ENCODE measurements at places on chromosomes 2 and 18.

GRCh38 chr2:126952216-126952615 is 53.5 kb downstream of the TEX51 start:
- DNase-seq: no peak

GRCh38 chr2:44100351-44100750 is 68.3 kb upstream of the PPM1B start:
- no peak for DNase-seq

- no peak for DNase-seq
Observed at GRCh38 chr18:45227001-45227742, 388.1 kb upstream of the SLC14A2 start.

DNA sequence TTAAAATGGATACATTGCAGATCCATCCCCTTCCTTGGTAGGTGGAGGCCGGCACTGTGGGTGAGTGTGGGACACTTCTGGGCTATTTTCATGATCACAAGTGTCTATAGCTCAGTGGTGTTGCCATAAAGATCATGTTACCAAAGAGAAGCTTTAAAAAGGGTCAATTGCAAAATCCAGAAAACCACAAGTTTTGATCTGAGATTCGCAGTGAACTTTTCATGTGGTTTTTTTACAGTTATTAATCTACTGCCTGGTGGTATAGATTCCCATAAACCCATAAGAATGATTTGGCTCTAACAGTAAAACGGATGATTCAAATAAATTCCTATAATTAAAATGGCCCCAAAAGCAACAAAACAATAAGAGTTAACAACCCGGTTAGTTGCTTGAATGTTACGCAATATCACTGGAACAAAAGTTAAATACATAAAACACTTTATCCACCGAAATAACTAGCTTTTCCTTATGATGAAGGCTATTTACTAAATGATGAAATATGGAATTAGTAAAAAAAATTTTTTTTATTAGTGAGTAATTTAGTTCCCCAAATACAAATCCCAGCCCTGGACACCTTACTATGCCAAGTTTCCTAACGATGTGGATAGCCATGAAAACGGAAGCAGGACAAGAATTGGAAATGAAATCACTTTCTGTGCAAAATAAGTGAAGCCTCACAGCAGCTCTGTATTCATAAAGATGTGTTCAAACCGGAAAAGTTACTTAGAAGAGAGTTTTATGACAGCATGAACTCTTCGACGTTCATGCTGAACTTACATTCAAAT is 95.6 kb upstream of the THOC1 start:
- no peak for DNase-seq

DNA sequence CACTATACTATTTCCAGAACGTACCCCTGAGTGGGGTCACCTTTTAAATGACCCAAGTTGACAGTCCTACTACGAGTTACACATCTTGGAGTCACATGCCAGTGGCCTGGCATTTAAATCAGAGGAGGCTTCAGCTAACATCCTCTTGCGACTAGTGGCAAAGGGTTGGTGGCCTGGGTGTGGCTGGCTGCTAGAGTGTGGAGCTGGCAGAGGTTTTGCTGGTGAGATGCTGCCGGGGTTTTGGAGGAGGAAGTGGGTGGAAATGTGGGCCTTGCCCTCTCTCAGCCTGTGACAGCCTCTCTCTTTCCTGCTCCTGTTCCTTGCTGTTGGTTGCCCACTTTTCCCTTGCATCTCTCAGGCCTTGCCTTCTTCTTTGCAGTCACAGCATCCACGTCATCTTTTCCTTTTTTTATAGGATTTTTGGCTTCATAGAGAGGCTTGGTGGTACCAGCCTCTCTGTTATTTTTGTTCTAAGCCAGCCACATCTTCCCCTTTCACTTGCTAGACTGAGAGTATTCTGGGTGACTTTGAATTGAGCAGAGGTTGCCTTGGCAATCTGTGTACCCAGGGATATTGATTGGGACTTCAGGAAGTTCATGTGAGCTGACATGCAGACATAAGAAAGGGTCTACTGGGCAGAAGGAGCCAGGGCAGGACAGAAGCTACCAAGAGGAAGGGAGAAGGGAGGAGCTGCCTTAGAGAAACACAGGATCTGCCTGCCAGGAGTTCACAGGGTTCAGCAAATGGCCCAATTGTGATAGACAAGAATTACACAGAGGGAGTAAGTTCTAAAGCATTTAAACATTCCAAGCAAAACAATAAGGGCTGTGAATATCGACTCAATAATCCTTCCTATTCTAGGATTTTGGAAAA is 55.4 kb downstream of the CDC42EP3 start:
- peak; percentile 29 for DNase-seq

DNA sequence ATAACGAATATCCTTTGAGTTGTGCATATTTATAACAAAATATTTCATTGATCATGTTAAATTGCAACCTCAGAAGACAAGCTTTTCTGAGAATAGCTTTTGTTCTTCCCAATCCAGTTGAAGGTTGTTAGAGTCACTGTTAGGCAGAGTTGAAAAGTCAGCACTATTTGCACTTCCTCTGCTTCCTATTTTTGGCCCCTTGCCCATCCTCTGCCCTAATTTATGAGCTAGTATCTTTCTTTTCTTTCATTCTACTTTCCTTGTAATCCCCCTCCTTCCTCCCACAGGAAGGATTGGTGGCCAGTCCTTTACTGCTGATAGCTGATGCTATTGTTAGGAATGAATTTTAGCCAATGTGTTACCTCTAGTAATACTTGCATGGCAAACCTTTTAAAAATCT is 4.9 kb downstream of the RALB start:
- DNase-seq: no peak

GRCh38 chr2:236960531-236960930 is 125.2 kb upstream of the COPS8 start:
- no peak for DNase-seq

DNA sequence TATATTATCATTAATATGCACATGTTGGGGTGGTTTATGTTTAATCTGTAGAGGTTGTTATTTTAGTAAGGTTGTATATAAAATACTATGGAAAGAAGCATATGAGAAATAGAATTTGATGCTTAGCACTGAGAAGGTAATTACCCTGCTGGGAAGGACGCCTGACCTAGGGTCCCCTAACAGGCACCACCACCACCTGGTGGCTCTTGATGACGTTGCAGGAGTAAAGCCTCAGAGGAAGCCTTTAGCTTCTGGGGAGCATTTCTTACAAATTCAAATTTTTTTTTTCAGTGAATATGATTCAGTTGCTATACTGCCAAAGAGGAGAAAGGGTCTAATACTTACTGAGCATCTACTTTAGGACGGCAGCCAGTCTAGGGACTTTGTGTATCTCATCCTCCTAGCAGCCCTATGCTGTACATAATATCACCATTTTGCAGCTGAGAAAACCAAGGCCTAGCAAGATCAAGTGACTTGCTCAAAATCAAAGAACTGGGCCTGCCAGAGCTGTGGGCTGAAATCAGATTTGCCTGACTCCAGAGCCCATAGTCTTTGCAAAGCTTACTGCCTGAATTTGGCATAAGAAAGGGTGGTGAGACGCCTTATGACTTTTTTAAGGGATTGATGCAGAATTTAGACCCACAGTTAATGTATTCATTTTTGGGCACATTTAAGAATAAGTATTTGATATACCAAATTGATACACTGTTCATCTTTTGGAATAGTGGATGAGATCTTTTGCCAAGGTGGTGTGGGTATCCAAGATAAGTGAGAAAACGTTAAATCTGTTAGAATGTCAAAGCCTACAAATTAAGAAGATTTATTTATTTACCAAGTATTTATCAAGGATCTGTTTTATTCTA is 78.8 kb upstream of the GAREM1 start:
- peak; percentile 17 for DNase-seq

DNA sequence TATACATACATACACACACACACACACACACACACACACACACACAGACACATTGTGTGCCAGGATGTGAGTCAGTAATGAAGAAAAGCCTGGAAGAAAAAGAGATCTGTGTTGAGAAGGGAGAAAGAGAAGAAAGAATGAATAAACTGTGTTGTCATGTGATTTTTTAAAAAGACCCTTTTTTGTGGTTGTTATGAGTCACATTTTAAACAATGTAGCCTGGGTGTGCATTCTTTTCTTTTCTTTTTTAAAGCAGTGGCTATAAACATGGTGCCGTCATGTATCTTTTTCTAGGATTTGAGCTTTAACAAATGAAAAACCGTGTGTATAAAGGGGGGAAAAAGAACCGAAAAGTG is 87.2 kb downstream of the NRP2 start:
- no peak for DNase-seq

DNA sequence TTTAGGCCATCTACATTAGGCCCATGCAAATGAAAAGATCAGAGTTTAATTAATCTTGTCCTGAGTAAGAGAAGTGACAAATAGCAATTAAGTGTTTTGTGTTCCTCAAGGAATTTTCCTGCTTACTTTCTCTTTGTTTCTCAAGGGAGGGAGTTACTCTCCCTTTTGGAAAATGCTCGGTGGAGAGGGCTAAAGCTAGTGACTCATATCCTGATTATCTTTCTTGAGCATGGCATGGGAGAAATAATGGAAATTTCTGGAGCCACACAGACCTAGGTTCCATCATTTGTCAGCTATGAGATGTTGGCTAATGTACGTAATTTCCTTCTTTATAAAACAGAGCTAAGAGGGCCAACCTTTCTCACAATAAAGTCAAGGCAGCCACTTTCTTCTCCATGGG is 177.1 kb downstream of the ETAA1 start:
- DNase-seq: no peak

DNA sequence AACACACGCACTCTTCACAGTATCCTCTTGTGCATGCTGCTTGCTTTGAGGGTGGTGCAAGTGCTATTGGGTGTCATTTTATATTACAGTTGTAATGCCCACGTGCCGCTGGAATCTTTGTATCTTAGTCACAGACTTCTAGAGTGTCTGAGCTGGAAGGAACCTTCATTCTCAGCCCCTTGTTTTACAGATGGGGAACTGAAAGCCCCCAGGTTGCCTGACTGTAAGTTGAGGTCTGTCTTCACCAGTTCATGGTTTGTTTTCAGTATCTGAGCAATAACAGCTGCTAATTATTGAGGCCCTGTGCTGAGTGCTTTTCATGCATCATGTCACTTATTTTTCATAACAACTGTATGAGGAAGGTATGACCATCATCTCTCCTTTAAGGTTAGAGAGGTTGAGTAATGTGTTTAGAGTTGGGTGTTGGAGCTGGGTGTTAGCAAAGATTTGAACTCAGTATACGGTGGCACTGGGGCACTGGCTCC is 77.0 kb downstream of the PRKCE start:
- no peak for DNase-seq

- no peak for DNase-seq
Observed at GRCh38 chr2:218077464-218078216, 8.6 kb downstream of the RUFY4 start.

GRCh38 chr2:169081551-169081950 is 12.2 kb downstream of the DHRS9 start:
- no peak for DNase-seq

- DNase-seq: no peak
Observed at GRCh38 chr2:71849111-71849510, 298.6 kb downstream of the CYP26B1 start.

DNA sequence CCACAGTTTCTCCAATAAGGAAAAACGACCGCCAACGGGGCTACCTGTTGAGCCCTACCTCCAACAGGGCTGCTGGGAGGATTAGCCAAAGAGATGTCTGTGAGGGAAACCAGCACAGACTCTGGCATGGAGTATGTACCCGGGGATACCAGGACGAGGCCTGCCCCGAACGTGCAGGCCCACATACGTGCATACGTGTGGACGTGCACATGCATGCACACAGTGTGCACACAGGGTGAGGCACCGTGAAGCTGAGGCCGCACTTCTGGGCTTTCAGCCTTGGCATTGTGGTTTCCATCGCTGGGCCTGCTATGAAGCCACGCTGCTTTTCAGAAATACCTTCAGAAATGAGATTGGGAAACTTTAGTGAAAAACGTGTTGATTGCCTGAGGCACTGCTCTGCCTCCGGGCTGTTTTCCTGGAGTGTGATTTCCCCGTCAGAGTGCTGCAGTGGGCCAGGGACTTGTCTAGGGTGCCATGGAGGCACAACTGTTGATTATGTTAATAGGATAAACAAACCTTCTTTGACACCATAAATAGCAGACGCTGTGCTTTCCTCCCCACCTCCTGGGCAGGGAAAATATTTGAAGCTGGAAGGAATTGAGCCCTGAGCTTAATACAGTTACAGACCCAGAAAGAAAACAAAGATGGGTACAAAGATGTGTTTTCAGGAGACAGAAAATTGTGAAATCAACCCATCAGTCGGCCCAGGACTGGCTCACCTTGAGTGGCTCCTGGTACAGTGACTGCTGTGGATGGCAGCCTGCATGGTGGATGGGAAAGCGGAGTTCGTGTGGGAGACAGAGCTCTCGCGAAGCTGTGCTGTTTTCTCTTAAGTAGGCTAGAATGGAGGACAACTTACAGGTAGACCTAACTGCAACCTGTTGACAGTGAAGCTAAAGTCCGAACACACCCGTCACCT is 182.3 kb downstream of the FAM210A start:
- no peak for DNase-seq

GRCh38 chr2:127485051-127485693 is 41.1 kb downstream of the IWS1 start:
- no peak for DNase-seq

- no peak for DNase-seq
Observed at GRCh38 chr2:44974064-44974715, 32.7 kb downstream of the SIX3 start.

DNA sequence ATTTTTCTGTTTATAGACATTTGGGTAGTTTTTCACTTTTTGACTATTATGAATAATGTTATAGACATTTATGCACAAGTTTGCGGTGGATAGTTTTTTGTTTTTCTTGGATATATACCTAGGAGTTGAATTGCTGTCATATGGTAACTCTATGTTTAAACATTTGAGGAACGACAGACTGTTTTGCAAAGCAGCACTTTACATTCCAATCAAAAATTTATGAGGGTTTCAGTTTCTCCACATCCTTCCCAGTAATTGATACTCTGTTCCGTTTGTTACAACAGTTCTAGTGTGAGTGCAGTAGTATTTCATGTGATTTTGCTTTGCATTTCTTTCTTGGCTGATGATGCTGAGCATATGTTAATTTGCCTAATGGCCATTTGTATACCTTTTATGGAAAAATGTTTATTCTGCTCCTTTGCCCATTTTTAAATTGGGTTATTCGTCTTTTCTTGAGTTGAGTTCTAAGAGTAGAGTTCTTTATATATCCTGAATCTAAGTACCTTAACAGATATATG is 617.3 kb upstream of the LRATD1 start:
- no peak for DNase-seq

DNA sequence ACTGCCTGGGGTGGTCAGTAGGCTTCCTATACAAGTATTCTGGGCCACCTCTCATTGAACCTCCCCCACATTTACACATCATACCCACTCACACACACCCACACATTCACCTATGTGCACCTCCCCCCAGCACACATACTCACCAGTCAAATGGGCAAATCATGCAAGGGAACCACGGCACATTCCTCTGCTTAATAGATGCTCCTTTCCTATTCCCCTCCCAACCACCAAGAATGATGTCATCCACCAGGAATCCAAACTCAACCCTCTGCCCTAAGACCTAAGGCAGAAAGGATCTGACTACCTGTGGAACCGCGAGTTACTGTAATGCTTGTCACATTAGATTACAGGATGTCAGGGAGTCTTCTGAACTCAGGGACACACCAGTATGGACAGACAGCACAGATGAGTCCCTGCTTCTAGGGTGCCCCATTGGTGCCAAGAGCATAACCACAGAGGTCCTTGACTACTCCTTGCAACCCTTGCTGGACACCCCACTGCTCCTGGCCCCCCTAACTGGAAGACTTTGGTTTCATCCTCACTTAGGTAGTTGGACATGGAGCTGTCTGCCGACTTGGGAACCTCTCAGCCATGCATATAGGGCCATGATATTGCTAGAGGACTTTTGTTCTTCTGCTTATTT is 21.5 kb upstream of the CAB39 start:
- DNase-seq: no peak

- DNase-seq: no peak
Observed at GRCh38 chr2:196076778-196077568, 8.3 kb upstream of the DNAH7 start.

Data from stimulated activated CD4-positive, alpha-beta T cell treated with anti-CD3 and anti-CD28 coated beads, Interleukin-1b, Interleukin-23, amount 100 ng/mL, for 1 hour (primary cell).